HAP-1 (cell line): ENCODE measurements at places on chromosomes 6 and 20.

GRCh38 chr6:5994234-5994998, 12.3 kb downstream of the NRN1 start:
- no peak for DNase-seq

GRCh38 chr6:10873374-10873773, 8.5 kb downstream of the GCM2 start:
- DNase-seq = no peak

GRCh38 chr6:33592595-33593413, 12.7 kb upstream of the BAK1 start:
- DNase-seq = no peak

GRCh38 chr6:144447472-144447871, 162.3 kb downstream of the UTRN start:
- no peak for DNase-seq

DNA sequence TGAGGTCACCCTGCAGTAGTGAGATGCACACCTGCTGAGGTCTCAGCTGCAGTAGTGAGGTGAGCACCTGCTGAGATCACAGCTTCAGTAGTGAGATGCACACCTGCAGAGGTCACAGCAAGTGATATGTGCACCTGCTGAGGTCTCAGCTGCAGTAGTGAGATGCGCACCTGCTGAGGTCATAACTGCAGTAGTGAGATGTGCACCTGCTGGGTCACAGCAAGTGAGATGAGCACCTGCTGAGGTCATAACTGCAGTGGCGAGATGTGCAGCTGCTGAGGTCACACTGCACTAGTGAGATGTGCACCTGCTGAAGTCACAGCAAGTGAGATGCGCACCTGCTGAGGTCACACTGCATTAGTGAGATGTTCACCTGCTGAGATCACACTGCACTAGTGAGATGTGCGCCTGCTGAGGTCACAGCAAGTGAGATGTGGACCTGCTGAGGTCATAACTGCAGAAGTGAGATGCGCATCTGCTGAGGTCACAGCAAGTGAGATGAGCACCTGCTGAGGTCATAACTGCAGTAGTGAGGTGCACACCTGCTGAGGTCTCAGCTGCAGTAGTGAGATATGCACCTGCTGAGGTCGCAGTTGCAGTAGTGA, 20.8 kb downstream of the ZDHHC14 start:
- no peak for DNase-seq

- DNase-seq = no peak
Measured at GRCh38 chr6:2203264-2203663, 42.1 kb downstream of the GMDS start.

DNA sequence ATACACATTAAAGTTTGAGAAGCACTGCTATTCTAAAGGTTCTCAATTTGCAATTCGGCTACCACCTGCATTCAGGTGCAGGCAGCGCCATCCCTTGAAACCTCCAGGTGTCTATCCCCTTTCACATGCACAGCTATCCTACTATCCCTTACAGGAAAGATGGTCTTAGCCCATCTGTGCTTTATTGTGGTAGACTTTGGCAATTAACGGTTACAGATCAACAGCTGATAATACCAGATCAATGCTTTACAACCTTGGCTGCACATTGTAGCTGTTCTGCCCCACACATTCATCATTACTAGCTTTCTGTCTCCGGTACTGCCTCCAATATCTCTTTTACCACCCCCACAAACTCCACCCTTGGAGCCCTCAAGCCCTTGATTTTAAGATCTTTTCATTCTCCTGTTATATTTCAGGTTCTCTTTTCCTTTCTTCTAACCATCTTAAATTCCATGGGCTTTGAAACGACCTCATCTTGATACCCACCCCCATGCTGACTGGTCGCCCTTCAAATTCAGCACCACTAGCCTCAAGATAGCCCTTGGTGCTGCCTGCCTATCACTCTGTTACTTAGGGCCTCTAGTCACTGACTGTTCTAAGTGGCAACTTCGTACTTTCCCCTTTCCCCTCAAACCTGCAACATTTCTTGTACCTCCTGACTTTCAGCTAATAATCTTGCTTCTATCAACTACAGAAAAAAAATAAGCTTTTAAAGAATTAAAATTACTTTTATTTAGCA, 50.8 kb downstream of the SPTLC3 start:
- no peak for DNase-seq

DNA sequence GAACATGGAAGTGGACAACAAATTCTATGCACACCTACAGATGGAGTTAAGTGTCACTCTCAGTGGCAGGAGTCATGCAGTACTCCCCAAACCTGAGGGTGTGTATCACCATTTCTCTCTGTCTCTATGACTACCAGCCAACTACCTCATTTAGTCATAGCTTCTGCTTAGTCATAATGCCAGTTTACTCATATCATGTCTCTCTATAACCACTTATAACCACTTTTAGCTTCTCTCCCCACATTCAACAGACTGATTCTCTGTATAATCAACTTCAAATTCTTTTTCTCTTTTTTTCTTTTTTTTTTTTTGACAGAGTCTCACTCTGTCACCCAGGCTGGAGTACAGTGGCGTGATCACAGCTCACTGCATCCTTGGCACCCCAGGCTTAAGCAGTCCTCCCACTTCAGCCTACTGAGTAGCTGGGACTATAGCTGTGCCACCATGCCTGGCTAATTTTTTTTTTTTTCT, 13.8 kb upstream of the GTF3C6 start:
- no peak for DNase-seq

DNA sequence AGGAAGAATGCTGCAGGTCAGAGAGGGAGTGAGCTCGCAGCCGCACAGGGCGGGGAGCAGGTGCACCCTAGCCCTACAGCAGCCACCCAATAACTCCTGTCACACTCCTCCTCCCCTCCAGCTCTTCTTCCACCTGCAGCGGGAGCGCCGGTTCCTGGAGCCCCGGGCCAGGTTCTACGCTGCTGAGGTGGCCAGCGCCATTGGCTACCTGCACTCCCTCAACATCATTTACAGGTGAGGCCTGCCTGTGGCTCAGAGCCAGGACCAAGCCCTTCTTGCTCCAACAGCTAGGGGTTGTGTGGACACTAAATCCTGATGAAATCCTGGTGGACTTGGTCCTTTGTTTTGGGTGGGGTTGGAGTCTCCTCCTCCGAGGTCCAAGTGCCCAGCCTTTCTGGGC, 11.7 kb downstream of the SGK2 start:
- no peak for DNase-seq

- peak; percentile 29 for DNase-seq
Measured at GRCh38 chr6:162345051-162345511, 382.5 kb downstream of the PRKN start.

DNA sequence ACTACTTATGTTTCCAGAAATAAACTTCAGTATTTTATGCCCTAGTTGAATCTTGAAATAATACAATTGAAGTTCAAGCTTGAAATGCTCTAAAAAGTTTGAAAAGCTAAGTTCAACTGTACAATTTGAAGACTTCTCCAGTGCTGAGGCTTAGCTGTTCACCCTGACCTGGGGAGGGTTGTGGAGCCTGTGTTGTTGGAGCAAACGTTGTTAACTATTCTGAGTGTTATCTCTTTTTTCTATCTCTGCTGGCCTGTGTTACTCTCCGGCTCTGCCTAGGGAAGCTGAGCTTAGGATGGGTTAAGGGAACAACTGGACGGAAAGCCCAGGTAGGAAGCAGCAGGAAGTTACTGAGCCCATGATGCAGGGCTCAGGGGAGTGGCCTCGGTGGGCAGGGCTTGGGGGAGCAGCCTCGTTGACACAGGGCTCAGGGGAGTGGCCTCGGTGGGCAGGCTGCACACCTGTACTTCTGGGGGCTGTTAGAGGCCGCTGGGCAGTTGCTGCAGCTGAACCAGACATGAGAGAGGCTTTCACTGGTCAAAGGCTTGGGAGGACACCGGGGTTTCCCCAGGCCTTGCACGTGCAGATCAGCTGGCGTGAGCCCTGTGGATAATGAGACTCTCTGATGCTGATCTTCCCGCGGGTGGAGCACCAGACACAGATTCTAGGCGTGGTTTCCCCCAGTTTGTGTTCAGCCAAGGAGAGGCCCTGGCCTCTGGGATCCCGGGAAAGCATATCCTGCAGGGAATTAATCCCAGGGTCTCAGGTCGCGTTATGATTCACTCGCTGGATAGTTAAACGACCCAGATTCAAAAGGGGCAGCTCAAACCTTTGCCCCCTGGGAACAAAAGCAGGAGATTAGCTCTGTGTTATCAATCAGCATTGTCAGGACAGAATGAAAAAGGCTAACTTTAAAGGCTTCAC, 58.9 kb downstream of the ERMARD start:
- no peak for DNase-seq

DNA sequence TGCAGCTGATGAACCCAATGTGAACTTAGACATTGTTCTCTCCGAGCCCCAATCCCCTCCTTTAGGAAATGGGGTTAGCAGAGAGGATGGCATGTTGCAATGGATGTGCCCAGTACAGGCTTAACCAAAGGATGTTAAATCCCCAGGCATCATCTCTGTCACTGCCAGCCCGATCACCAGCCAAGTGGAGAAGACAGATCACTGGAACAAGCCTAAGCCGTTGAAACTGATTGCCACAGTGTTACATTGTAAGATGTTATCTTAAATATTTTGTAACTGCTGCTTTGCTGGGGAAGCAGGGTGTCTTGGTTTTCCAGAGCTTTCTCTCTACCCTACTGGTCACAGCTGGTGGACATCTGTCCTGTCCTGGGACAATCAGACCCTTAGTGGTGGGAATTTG, 783.4 kb upstream of the CHD6 start:
- DNase-seq = no peak

DNA sequence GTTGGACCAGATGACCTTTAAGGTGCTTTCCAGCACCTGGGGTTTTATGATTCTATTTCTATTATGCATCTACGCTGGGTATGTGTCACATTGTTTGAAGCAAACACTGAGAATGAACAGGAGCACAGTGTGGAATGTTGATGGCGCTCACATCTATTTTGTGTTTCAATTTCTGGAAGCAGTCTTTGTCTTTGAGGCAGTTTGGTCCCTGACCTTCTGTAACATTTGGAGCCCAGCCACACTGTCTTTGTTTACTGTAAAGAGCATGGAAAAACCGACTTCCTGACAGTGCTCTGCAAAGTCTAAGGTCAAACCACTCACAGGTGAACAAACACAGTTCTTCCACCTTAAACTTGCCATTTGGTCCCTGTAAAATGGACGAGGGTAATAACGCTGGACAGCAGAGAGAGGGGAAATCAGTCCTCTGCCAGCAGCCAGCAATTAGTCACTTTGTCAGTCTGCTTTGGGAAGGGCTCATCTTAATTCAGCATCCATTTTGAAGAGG, 155.5 kb downstream of the PRL start:
- DNase-seq = no peak

GRCh38 chr20:37254114-37254878, 7.3 kb downstream of the GHRH start:
- DNase-seq = no peak

GRCh38 chr20:41894255-41894963, 276.2 kb upstream of the CHD6 start:
- no peak for DNase-seq

DNA sequence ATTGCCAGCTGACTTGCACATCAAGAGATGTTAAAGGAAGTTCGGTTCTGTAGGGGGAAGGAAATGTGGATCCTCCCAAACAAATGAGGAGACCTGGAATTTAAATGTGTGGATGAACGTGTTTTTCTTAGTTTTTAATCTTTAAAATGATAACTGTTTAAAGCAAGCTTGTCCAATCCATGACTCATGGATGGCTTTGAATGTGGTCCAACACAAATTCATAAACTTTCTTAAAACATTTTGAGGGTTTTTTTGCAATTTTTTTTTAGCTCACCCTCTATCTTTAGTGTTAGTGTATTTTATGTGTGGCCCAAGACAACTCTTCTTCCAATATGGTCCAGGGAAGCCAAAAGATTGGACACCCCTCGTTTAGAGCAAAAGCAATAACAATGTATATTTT, 12.6 kb downstream of the TUBB2B start:
- DNase-seq = no peak

DNA sequence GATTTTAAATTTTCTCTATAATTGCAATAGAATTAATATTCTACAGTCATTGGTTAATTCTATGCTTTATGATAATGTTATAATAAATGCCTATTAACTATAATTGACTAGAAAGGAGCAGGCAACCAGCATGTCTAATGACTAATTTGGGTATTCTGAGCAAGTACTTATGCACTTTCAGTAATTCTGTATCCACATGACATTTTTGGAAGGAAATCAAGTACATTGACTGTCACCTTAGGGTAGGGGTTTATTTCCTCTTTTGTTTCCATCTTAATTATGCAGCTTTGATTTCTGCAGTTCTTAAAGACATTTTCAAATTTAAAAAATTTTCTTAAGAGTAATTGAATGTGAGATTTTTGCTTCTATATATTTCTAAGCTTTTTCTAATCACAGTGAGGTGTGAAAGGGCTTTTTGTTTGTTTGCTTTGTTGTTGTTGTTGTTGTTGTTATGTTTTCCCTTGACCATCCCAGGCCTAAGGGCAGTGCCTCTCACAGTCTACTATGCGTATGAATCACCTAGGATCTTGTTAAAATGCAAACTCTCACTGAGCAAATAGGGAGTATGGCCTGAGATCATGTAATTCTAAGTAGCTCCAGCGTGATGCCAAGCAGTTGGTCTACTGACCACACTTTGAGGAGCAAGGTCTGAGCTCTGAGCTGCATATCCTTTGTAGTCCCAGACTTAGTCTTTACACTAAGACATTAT, 467.1 kb upstream of the RNF217 start:
- no peak for DNase-seq

- no peak for DNase-seq
Measured at GRCh38 chr6:53199156-53199555, 50.5 kb upstream of the GCM1 start.

DNA sequence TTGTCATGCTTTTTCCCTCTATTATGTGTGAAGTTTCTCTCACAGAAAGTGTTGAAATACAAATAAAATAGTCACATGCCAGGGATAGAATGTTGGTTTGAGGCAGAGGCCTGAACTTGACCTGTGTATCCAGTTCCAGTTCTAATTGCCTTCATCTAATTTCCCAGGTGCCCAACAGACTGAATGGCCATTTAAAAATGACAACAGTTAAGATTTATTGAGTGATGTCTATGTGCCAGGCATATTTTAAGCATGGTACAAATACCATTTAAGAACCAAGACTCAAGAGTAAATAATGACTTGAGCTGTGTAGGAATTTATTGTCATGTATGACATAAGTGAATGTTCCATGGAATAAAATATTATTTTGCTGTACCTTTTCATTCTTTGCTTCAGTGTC, 87.6 kb upstream of the EMILIN3 start:
- DNase-seq = no peak

GRCh38 chr6:136989571-136990241, 55.1 kb downstream of the IL20RA start:
- DNase-seq = no peak
